ENCODE measurements at places on chromosomes 1 and 21.

DNA sequence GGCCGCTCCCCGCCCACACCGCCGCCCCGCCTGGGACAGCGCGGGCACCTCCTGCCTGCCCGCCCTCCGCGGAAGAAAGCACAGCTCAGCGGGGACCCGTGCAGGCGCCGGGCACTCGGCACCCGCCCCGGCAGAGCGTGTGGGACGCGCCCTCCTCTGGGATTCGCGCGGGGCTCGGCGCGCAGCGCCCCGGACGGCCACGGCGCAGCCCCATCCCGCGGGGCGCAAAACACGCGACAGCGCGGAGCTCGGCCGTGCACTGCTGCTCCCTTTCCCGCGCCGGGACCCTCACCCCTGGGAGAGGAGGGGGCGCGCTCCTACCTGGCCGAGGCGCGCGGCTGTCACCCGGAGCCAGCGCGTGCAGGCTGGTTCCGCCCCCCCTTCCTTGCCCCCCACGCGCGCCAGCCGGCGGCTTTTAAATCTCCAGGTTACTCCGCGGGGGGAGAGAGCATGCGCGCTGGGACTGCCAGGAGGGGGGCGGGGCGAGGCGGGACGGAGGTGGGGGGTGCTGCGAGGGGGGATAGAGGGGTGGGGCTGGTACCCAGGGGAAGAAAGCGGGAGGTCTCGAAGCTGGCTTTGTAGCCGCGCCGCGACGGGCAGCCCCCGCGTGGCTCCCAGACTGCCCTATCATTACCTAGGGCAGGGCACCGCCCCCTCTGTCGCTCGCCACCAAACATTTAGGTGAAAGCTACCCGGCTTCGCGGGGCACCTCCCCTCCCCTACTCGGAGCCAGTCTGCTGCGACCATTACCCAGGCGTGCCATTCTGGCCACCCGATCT is at the start of gene SLC45A3:
Gene SLC45A3 (minus strand): TSS at position 437 of the 779 bp plus-strand sequence. CDS start 15,853 bp downstream, outside the sequence.
- no peak for DNase-seq

GRCh38 chr21:38806153-38806941 is 618 bp downstream of the ETS2 start:
- DNase-seq, result no peak

DNA sequence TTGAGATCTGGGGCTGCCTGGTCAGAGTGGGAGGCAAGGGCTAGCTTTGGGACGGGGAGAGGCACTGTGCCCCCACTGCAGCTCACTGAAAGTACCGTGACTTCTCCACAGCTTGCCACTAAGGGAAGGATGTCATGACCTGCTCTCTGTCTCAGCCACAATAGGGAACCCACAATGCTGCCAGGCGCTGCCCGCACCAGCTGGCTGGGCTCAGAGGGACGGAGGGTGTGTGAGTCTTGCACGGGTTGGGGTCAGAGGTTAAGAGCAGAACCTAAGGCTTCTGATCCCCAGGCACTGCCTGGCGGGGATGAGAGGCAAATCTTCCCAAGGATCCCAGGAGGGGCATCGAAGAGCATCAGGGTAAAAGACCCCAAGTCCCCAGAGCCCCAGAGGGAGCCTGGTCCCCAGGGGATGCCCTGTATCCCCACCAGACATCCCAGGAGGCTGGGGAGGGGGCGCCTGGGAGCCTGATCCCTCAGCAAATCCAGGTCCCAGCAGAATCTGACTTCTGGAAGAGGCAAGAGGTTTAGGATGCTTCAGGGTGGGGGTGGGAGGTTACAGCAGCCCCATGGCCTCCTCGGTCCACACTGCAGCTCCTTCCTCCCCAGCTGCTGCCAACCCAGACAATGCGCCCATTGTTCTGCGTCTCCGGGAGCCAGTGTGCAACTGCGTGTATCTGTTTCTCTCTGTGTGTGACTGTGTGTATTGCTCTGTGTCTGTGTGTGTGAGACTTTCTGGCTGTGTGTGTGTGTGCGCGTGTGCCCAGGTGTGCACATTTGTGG is 2.0 kb upstream of the MARCKSL1 start:
- DNase-seq, result peak; percentile 94

- no peak for DNase-seq
Measured at GRCh38 chr1:47687631-47688460, 250.0 kb downstream of the FOXD2 start.

DNA sequence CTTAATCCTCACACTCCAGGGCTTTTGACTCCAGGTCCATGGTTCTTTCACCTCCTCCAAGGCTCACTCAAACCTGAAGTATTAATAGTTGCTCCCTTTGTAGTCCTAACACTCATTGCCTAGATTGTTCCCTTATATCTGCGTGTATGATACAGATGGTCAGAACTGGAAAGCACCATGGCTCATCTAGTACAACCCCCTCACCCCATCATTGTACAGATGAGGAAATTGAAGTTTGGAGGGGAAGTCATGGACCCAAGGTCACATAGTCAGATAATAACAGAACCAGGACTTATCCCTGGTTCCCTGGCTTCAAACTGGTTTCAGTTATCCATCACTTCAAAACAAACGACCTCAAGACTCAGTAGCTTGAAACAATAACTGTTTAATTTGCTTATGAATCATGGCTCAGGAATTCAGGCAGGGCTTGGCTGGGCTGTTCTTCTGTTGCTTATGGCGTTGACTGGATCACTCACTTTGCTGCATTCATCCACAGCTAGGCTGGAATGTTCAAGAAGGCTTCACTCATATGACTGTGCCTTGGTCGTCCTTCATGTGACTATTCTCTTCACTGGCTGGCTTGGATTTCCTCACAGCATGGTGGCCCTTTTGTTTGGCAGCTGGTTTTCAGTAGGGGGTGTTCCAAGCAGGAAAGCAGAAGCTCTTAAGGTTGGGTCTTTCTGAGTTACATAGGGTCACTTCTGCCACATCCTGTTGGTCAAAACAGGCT is 5.0 kb downstream of the NOS1AP start:
- peak; percentile 22 for DNase-seq

DNA sequence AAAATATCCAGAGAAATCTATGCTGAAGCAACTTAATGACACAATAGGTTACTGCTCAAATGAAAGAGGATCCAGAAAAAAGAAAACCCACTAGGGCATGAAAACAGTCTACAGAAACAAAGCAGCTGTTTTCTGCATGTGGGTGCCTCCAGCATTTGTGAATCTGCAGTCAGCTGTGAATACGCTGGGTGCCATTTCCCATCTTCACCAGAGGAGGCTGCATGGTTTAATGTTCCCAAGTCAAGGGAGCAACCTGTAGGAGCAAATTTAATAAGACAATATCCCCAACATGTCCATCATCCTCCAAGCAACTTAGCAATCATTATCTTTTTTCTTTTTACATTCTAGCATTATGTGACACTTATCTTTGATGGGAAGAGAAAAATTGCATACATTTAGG is 396.6 kb downstream of the BRINP2 start:
- no peak for DNase-seq

GRCh38 chr1:106986603-106987002 is 69.9 kb upstream of the PRMT6 start:
- no peak for DNase-seq

GRCh38 chr21:25462517-25462971 is 144.7 kb downstream of the MRPL39 start:
- DNase-seq, result no peak

- DNase-seq, result no peak
Measured at GRCh38 chr21:31659286-31659535, 282 bp upstream of the SOD1 start.

DNA sequence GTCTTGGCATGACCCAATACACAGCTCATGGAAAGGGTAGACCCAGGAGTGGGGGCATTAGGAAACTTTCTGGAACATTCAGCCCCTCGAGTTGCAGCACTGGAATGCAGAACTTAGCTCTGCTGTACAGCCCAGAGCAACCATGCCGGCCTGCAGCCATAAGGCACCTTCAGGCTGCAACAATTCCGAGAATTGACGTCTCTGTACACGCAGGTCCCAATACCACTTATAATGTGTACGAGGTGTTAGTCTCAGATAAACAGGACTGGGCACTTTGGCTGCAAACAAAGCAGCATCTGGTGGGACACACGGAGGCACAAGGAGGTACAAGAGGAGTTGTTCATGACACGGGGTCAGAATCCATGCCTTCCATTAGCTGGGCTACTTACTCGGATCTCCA is 7.9 kb downstream of the CBR1 start:
- no peak for DNase-seq

DNA sequence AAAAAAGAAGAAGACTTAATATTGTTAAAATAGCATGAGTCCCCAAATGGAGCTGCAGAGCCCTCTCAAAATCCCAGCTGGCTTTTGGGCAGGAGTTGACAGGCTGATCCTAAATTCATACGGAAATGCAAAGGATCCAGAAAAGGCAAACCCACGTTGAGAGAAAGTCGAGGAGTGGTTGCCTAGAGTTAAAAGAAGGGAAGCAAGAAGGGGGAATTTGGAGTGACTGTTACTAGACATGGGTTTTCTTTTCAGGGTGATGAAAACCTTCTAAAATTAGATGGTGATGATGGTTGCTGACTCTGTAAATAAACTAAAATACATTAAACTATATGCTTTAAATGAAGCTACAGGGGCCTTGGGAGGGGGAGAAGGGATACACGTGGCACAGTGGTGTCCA is 1.6 kb downstream of the DNMT3L start:
- DNase-seq, result no peak

- DNase-seq, result no peak
Measured at GRCh38 chr1:53893999-53894636, at the start of gene DIO1. Gene DIO1, plus strand, starts transcription at chr1:53894187. Its CDS starts 24 bp downstream, at chr1:53894211.

- DNase-seq, result no peak
Measured at GRCh38 chr1:96510391-96510790, 211.2 kb upstream of the PTBP2 start.

DNA sequence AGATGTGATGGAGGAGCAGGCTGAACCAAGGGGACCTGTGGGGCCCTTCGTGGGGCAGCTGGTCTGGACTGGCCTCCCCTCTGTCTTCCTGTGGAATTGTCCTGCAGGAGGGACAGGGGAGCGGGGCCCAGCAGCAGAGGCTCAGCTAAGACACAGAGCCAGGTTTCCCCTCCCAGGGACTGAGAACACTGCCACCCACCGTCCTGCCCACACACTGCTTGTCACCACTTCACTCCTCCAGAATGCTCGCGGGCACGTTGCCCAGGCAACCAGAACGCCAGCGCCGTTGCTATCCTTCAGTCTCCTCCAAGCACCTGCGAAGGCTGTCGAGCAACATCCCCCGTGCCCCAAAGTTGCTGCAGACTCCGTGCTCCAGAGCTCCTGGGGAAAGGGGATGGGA is 46.4 kb downstream of the AJAP1 start:
- DNase-seq, result no peak
